ENCODE measurements at places on chromosomes 2 and 18.

- no peak for DNase-seq
These were observed 1.0 kb downstream of the DARS1 start for GRCh38 chr2:135984199-135985017.

- no peak for DNase-seq
These were observed 58.4 kb downstream of the FMNL2 start for GRCh38 chr2:152393377-152393776.

- DNase-seq, result no peak
These were observed 34.7 kb downstream of the PTPN18 start for GRCh38 chr2:130390460-130391057.

DNA sequence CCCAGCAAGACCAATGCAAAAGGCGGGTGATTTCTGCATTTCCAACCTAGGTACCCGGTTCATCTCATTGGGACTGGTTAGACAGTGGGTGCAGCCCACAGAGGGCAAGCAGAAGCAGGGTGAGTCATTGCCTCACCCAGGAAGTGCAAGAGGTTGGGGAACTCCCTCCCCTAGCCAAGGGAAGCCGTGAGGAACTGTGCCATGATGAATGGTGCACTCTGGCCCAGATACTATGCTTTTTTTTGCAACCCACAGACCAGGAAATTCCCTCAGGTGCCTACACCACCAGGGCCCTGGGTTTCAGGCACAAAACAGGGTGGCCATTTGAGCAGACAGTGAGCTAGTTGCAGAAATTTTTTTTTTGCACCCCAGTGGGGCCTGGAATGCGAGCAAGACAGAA is 662.6 kb upstream of the ACVR2A start:
- DNase-seq, result no peak

GRCh38 chr18:60259052-60259681 is 113.4 kb downstream of the MC4R start:
- peak; percentile 57 for DNase-seq

DNA sequence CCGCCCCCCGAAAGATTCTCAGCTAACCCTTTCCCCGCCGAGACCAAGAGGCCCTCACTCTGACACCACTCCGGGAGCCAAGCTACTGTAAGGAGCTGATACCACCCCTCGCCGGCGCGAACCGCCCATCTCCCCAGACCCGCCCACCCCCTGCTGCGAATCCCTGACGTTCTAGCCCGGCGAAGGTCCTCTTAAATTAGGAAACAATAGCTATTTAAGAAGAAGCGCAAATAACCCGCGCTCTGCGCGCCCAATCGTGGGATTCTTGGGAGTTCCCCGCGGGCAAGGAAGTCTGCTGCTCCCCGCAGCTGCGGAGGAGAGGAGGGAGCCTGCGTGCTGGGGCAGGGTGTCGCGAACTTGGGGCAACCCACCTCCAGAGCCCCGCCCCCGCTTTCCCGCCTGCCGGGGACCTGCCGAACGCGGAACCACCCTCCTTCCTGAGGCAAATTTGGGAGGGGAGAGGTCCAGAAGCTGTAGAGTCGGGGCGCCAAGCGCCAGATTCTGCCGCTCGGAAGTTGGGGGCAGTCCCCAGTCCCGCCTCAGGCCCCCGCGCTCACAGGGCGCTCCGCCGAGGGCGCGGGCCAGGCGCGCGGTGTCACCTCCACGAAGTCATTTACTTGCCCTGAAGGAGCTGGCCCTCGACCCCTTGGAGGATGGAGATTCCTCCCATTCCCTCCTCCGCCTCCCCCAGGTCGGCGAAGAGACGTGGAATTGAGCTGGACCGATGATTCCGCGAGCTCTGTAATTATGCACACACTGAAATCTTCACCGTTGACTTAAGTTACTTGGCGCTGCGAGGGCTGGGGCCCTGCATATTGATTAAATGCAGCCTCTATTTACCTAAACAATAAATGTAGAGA is 8.4 kb upstream of the SP9 start:
- DNase-seq, result peak; percentile 36

DNA sequence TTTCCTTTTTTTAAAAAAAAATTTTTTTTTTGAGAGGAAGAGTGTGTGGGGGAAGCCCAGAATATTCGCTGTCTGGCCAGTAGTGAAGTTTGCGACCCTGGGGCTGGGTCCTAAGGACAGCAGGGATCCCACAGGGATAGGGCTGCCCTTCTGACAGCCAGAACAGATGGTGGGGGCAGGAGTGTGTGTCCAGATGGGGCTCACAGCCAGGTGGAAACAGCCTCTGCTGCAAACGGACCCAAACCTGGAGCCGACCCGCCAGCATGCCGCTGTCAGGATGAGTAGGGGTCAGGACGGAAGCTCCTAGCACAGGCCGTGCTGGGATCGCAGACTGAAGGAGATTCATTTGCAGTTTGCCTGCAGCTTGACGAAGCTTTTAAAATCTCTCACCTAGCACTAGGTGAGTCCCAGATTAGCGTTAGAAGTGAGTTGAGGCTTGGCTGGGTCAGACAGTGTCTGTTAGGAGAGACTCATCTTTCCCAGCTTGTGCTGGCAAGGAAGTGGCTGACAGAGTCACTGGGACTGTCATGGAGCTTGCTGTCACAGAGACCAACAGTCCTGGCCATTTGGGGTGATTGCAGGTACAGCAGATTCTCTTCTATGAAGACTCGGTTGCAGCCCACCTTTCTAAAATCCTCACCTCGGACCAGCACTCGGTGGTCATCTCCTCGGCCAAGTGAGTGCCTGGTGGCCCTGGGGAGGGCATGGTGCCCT is 93.4 kb downstream of the DGKD start:
- no peak for DNase-seq

DNA sequence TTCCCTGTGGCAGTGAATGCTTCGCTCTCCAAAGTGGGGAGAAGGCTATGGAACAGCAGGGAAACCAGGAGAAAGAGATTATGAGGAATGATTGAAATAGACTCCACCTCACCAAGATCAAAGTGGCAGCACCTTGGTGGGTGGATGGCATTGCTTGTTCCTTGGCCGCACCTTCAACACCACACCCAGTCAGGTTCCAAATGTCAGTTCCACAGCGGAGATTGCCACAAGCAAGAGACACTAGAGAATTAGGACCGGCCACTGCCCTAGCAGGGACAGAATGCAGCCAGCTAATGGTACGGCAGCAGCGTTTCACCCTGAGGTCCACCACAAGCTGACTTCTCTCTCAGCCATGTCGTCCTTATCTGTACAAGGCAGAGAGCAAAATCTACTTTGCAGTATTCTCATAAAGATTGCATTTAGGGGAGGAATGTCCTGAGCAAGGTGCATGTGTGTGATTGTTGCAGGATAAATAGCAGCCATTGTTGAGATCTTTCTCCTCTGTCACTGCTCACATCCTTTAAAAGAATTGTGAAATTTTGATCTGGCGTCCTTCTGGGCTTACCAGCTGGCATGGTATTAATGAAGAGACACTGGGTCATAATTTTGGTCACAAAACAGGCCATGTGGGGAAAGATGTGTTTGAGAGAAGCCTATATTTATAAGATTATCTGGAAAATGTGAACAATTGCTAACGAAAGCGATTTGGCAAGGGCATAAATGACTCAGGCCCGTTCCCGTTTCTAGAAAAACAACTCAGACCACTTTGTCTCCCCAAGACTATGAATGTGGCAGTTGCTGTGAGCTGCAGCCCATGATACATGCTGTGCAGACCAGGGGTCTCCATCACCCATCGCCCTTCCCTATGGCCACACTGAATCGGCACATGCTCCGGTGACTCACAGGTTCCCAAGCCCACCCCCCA is 228.6 kb upstream of the ID2 start:
- no peak for DNase-seq

DNA sequence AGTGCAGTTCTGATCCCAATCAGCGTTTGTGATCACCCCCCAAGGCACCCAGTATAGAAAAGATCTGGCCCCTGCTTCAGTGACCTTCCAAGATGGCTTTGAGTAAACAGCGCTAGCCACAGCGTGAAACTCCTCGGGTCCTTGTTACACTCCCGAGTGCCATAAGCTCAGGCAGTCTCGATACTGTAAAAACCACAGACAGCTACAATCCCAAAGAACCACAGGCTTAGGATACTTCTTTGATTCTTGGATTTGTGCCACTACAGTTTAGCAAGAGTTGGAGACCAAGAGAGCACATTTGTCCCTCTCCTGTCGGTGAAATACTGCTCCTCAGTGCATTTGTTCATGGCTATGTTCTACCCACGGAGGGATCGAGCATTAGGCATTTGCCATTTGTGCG is 352.5 kb upstream of the ZNF521 start:
- DNase-seq, result no peak

GRCh38 chr2:33107690-33108482 is 161.1 kb downstream of the LTBP1 start:
- peak; percentile 46 for DNase-seq

DNA sequence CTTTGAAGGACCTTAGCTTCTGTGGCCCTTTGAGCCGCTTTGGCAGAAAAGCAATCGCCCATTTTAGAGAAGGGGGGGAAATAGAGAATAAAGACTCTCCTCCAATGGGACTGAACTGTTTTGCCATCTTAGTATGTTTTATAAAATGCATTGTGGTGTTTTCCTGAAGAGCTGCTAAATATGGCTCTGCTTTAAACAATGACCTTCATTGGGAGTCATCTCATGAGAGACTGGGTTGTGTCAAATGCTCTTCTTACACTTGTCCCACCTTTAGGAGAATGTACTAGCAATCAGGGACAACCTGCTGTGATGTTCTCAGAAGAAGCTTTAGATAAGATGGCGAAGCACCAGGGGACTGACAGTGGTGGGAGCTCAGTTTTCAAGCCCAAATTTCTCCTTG is 418.9 kb upstream of the POU3F3 start:
- DNase-seq, result no peak

DNA sequence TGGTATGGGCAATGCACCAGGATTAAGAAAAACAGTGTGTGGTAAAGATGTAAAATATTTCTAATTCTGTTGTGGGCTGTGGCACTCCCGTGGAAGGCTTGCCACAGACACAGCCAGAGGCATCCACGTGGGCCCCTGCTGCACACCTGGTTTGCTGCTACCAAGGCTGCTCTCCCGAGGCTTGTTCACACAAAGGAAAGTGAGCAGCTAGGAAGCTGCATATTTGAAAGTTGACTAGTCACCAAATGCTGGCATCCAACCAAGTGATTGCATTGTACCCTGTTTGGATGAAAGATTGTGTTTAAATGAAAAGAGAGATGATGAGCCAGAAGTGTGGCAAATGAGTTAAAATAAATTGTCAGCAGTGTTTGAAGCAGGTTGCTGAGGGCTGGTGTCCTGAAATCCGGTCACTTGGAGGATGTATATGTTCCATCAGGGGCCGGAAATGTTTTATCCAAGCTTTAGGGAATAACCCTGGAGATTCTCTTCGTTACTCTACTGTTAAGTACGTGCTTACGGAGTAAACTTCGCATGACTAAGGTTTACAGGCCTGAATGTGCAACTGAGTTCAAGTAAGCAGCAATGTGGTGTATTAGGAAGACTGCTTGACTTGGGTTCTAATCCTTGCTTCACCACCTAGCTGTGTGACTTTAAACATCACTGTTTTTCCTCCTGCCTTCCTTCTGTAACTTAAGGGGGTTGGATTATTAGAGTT is 86.1 kb downstream of the MSH2 start:
- peak; percentile 90 for DNase-seq

GRCh38 chr2:79649531-79649930 is 136.7 kb downstream of the CTNNA2 start:
- DNase-seq, result no peak

- no peak for DNase-seq
These were observed 17.4 kb downstream of the RTTN start for GRCh38 chr18:70188113-70188512.

DNA sequence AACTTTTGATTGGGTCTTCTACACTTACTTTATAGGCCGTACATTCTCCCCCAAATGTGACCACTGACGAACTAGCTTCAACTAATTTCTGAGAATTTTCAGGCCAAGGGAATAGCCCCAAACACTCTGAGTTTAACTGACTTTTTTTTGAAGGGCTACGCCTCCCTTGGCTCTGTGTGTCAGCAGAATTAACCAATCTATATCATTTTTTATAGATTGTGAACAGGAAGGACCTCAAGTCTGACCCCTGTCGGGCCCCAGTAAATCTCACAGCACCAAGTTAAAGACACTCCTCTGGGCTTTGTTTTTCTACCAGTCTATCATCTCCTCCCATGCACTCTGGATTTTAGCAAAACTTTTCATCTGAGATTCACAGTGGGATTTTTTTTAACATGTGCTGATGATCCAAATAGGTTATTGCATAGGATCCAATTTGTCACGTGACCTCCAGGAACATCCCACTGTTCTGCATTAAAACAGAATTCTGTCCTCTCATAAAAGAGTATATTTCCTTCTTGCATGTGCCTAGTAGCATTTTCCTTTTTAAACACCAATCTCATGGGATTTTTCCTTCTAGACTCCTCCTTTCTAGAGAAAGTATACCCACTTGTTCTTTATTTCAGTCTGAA is 307.1 kb downstream of the OSR1 start:
- no peak for DNase-seq

DNA sequence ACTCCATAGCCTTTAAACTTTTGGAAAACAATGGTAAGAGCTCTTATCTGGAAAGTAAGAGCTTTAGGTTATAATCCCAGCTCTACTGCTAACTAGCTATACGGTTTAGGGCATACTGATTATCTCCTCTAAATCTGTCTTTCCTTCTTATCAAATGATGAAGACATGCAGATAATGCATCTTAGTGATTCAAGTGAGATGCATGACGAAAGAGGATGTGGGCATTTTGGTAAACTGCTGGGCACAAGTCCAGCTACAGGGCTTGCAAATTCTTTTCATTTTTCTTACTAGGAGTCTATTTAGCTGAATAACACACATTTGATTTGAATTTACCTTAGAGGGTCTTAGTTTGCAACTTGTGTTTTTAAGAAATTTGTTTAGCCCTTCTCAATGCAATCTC is 1604.8 kb upstream of the ZEB2 start:
- DNase-seq, result peak; percentile 62

GRCh38 chr2:198186257-198186656 is 381.9 kb downstream of the PLCL1 start:
- DNase-seq, result no peak

GRCh38 chr2:48511849-48512470 is 18.0 kb upstream of the STON1 start:
- no peak for DNase-seq

- no peak for DNase-seq
These were observed 62.6 kb downstream of the TRAPPC8 start for GRCh38 chr18:31880186-31880898.

DNA sequence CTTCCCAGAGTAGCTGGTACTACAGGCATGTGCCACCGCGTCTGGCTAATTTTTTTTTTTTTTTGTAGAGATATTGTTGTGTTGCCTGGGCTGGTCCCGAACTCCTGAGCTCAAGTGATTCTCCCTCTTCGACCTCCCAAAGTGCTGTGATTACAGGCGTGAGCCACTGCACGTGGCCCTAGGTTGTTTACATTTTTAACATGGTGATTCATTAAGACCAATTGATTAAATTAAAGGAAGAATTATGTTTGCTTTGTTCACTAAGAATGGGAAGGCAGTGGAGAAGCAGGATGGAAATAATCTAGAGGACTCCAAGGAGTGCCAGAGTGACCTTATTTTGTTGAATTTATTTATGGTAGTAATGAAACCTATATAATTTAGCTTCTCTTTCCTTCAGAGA is 7.5 kb downstream of the LCLAT1 start:
- peak; percentile 10 for DNase-seq

- DNase-seq, result no peak
These were observed 43.7 kb downstream of the CERKL start for GRCh38 chr2:181613241-181613640.
